ENCODE measurements at places on chromosomes 1 and 21.
A peak's percentile ranks its signal among the peaks of the same experiment; 100 is the strongest.

GRCh38 chr1:30023339-30024022 is 699.9 kb downstream of the MATN1 start:
- DNase-seq: no peak

GRCh38 chr1:106984801-106985200 is 71.7 kb upstream of the PRMT6 start:
- no peak for DNase-seq

GRCh38 chr1:164635059-164635802 is 76.2 kb downstream of the PBX1 start:
- no peak for DNase-seq

GRCh38 chr1:228884615-228885566 is 149.6 kb downstream of the RHOU start:
- DNase-seq: no peak

GRCh38 chr1:167538657-167539056 is 14.9 kb downstream of the CREG1 start:
- no peak for DNase-seq

DNA sequence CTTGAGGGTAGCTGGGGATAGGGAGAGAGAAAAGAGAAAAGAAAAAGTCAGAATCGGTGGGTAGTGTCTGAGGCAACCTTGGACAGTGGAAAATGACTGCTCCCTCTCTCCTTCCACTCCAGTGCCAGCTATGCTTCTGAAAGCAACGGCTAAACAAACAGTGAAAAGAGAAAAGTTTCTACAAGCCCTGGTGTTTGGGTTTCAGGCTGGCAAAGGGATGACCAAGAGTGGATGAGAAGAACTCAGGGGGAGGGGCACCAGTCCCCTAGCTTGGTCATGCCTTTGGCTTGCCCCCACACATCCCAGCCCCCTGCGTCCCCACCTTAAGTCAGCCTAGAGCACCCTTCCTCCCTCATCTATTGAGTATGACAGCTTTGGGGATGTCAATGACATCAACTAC is 8.6 kb downstream of the IL22RA1 start:
- no peak for DNase-seq

DNA sequence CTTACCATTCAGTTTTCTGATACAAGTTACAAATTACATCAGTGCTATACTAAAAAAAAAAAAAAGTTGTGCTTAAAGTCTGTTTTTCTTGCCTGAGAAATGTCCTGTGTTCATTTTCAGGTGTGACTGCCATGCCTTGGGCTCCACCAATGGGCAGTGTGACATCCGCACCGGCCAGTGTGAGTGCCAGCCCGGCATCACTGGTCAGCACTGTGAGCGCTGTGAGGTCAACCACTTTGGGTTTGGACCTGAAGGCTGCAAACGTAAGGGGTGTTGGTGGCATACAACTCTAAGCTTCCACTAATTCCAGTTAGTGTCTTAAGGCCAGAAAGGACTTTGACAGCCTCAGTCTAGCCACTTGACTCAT is 60.1 kb upstream of the LAMC2 start:
- DNase-seq: no peak

- no peak for DNase-seq
These were observed 29.9 kb downstream of the MRAP start for GRCh38 chr21:32328595-32328994.

DNA sequence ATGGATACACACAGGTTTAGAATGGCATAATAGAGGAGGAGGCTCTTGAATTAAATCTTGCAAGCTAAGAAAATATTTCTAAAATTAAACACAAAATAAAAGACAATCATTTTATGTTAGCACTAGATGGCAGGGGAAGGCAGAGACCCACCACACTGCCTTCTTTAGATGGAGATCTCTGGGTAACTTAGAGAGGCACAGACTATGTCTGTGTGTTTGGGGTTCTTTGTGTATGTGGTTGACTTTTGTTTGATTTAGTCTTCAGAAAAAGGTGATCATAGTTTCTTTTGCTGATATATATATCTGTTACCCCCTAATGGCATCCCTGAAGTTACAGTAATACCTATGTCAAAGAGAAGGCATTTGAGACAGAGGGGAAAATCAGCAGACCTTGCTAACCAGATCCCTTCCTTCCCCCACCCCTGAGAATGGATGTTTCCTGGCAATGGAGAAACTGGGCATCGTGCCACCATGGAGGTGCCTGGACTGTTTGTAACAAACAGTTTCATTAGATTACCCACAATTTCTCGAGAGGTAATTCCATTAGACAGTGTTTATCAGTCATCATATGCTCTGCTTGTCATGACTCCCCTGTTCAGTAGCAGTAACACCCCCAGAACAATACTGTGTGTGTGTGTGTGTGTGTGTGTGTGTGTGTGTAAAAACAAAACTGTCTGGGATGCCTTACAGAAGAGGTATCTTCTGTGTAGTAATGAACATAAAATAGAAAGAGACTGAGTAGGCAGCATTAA is 228.3 kb upstream of the DEPDC1 start:
- no peak for DNase-seq

DNA sequence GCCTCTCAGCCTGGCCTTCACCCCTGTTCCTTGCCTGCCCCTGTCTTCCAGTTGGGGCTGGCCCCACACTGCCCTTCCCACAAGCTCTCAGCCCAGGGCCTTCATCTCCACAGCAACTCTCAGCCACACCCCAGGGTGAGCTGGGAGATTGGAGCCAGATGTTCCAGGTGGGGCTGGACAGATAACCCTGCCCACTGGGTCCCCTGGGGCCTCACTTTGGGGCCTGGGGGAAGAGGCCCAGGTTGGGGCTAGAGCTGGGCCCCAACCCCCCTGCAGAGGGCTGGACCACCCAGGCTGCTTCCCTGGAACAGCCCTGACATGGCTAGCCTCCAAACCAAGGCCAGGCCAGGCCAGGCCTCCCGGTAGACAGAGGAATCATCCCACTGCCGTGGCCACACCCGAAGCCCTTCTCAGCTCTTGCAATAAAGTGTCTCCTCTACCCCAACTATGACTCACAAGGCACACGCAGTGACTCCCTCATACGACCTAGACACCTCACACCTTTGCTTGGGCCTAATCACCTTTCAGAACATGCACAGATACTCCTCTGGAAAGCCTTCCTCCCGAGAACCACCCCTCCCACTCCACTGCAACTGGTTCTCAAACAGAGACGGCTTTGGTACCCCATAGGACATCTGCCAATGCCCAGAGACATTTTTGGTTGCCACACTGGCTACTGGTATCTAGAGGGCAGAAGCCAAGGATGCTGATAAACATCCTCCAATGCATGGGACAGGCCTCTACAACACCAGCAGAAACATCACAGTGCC is 22.2 kb downstream of the SLC2A1 start:
- no peak for DNase-seq

DNA sequence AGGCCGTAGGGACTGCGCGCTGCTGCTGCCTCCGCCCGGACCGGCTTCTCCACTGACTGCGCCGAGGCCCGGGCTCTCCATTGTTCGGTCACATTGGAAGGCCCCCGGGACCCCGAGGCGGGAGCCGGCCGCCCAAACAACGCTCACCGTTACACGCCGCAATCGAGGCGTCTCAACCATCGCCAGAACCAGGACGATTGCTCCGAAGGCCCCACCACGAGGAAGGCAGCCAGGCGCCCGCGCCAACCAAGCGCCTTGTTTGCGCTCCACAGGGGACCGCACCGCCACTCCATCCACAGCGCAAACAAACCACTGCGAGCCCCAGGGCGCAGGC is 595 bp downstream of the GLUL start:
- DNase-seq: no peak

GRCh38 chr1:4263699-4264098 is 363.6 kb upstream of the C1orf174 start:
- DNase-seq: no peak

DNA sequence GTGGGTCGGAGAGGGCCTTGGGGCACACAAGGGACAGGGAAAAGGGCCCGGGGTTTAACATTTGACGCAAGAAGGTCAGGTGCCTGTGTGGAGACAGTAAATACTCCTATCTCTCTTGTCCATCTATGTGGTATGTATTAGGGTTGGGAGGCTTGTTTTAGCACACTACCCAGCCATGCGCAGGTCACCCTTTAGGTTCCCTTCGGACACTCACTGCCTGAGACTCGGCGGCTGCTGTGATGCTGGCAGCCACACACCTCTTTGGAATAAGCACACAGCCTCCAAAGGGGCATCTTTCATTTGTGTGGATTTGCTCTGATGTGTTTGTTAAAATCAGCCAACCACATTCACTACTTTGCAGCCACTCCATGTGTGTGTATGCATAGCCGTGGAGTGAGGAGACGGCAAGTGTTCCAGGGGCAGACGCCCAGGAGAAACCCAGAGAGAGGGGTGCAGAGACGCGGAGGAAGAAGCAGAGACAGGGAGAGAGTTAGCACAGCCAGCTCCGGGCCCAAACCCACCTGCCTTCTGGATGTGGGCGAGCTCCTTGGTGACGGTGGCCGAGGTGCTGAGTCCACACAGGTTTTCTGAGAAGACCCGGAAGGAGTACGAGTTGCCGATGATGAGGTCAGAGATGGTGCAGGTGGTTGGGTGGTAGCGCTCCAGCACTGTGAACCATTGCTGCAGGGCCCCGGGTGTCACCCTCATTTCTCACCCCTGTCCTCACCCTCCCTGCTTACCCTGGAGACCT is 5.7 kb downstream of the MYBPH start:
- no peak for DNase-seq

DNA sequence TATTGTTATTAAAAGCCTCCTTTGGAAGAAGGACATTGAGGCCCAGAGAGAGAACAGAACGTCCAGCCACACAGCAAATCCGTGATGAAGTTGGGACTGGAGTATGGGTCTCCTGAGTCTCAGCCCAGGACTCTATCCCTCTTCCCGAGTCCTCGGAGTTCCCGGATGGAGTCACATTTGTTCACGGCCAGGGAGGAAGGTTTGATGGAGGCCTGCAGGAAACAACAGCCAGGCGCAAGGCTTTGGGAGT is 357 bp upstream of the TXLNA start:
- DNase-seq: no peak

DNA sequence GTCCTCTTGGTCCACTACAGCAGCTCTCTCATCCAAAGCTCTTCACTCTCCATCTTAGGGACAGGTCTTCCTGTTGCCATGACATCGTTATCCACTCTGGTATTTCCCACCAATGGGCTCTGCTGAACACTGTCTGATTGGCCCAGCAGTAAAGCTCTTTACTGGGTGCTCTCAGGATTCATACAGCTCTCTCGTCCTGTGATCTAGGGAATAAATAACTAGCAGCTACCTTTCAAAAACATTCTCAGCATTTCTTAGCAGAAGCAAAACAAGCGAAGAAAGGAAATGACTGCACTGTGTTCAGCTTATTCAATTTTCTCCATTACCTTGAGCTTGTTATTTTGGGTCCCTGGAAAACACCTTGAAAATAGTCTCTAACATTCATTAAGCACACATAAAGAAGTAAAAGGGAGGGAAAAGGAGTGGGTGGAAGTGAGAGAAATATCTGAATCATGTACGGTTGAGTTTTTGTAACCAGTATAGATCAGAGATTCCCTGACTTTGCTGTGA is 163.4 kb upstream of the SGIP1 start:
- peak; percentile 45 for DNase-seq

GRCh38 chr1:153549741-153550397 is 811 bp upstream of the S100A3 start:
- no peak for DNase-seq

- DNase-seq: no peak
These were observed 43.1 kb downstream of the PTPRU start for GRCh38 chr1:29279406-29279805.

DNA sequence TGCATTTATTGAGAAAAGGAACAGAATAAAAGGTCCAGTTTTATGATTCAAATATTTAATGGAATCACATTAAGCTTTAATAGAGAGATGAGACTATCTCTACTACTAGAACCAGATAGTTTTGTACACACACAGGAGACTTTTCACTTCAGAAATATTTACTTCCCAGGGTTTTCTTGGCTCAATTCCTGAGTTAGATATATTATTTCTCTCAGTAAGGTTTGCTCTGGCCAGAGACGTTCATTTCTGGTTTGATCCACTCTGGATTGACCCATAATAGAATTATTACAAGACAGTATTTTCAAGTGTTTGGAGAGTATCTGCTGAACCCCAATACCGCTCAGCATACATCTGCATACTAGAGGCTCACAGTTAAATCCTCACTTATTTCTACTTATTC is 1.3 kb upstream of the RCOR3 start:
- no peak for DNase-seq

DNA sequence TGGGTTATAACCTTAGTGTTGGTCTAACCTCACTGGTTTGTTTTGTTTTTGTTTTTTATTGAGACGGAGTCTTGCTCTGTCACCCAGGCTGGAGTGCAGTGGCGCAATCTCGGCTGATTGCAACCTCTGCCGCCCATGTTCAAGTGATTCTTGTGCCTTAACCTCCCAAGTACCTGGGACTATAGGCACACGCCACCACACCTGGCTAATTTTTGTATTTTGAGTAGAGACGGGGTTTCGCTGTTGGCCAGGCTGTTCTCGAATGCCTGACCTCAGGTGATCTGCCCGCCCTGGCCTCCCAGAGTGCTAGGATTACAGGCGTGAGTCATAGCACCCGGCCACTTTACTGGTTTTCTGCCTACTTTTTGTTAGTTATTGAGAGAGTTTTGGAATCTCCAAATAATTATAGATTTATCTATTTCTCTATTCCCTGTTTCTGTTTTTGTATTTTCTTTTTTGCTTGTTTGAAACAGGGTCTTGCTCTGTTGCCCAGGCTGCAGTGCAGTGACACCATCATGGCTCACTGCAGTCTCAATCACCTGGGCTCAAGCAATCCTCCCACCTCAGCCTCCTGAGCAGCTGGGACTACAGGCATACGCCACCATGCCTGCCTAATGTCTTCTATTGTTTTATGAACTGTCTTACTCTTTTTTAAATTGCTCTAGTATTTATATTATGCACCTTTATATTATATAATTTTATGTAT is 21.4 kb downstream of the SMG7 start:
- no peak for DNase-seq

DNA sequence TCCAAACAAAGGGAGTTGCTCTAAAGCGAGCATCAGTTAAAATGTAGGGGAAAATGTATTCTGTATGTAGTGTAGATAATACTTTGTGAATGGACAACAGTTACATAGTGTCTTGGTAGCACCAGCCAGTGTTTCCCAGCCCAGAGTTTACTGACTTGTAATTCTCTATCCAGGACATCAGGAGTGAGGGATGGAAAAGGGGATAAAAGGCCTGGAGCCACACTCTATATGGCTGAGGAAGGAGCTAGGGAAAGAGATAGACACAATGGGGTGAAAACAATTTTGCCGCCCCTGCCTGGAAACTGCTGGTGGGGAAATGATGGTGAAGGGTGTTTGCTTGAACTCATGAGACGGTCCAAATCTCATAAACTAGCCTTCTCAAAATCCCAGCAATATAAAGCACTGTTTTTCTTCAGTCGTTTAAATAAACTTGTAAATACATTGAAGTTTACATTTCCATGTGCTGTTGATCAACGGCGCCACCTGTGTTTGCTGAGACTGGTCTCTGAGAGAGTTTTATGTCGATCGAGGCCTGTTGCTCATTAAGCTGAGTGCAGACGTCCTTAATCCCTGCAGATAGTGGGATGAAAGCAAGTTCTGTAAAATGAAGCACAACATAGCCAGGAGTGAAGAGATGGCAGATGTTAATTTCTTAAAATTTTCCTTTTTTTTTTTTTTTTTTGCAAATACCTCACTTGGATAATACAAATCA is 27.9 kb upstream of the AGO1 start:
- no peak for DNase-seq
